ENCODE measurements at places on chromosomes 12 and 14. TPM values are rescaled to one million over a fixed set of nuclear protein-coding genes. Genes with fewer than 3 reads are reported as not detected.

DNA sequence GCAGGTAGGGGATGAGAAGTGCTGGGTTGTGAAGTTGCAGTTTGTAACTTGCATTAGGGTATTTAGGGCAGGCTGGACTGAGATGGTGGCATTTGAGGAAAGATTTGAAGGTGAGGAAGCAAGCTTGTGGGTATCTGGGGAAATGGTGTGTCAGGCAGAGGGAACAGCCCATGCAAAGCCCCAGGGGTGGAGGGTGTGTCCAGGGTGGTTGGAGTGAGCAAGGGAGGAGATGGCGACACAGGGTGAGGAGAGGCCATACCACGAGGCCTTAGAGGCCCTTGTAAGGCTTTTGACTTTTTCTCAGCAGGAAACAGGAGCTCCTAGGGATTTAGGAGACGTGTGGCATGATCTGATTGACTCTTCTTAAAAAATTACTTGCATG is 136.9 kb downstream of the NUAK1 start:
- DNase-seq = no peak
- no peaks in the 10 kb centered on the region for H3K36me3 ChIP-seq
- no peak overlapping the region for H3K27ac ChIP-seq
- no peak overlapping the region for H3K4me3 ChIP-seq
- H3K4me1 ChIP-seq = no peaks in the 10 kb centered on the region

PLA2G1B gene
- total RNA-seq = not detected

GRCh38 chr14:34937442-34937841 is 45.4 kb upstream of the SRP54 start:
- H3K4me1 ChIP-seq = no peaks in the 10 kb centered on the region
- no peak overlapping the region for H3K27ac ChIP-seq
- DNase-seq = no peak
- H3K27me3 ChIP-seq = no peaks in the 10 kb centered on the region
- H3K4me3 ChIP-seq = no peak overlapping the region

DNA sequence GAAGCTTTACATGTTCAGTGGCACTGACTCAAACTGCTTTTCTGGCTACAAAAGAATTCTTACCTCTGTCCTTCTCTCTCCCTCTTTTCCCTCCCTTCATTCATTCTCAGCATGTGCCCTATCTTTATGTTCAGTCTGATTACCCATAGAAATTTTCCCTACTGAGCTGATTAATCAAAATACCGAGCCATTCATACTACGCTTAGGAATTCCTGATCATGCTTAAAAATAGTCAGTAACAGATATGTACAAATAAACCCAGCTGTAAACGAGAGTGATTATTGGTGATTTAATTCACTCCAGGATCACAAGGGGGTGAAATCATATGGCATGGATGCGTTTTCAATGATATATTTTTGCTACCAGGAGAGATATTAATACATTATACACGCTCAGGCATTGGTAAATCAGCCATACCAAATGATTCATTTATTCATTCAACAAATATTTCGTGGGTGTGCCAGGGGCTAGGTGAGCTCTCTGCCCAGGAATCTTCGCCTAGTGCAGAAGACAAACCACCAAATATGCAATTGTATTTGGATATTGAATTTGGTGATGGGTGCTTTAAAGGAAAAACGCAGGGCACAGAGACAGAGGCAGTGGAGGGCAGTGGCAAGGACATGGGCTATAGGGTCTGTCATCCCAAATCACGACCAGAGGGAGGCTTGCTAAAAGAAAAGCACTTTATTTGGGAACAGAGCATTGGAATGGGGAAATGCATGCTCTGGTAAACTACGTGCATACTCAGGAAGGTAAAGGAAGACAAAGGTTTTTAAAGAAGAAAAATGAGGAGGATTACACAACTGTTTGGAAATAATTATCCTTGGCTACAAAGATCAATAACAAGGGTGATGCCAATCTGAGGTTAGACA is 13.9 kb upstream of the VRK1 start:
- H3K36me3 ChIP-seq = no peaks in the 10 kb centered on the region
- H3K27me3 ChIP-seq = no peaks in the 10 kb centered on the region
- no peak for DNase-seq
- H3K4me1 ChIP-seq = no peaks in the 10 kb centered on the region

- no peaks in the 10 kb centered on the region for H3K27me3 ChIP-seq
- H3K36me3 ChIP-seq = no peaks in the 10 kb centered on the region
- peak overlapping the region; percentile 43 for H3K27ac ChIP-seq
- H3K4me3 ChIP-seq = peak overlapping the region; percentile 34
- peaks cover 13% of the 10 kb centered on the region for H3K4me1 ChIP-seq
- no peak for DNase-seq
These were observed 429 bp upstream of the PLEKHA5 start for GRCh38 chr12:19129122-19129485.

DNA sequence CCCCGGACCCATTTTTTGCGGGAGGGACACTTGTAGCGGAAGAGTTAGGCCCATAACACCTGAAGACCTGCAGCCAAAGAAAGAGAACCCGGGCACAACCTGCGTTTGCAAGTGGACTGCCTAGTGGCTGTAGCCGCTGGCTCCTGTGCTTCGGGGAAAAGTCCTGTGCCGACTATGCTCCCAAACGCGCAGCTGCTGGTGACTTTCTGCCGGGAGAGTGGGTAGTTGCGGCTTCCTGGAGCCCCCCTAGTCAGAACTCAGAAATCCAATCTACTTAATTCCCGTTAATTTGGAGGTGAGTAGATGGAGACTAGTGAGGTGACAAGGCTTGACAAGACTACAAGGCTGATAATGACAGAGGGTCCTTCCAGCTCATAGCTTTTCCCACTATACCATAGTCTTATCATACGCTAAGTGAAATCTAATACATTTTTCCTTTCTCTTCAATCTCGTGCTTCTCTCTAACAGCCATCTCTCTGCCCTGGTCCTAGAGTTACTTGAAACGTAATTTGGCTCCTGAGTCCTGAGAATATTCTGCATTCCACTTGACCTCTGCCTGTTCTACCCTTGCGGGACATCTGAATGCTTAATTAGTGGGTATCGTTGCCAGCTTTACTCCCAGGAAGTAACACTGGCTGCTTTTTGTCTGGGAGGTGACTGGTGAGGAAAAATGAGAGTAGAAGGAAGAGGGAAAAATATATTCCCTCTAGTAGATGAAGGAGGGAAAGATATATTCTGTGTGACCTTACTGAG is 556 bp downstream of the MTHFD1 start:
- peak overlapping the region; percentile 84 for H3K4me3 ChIP-seq
- H3K36me3 ChIP-seq = peaks cover 15% of the 10 kb centered on the region
- peak overlapping the region; percentile 85 for H3K27ac ChIP-seq
- H3K4me1 ChIP-seq = no peaks in the 10 kb centered on the region

All from tibial nerve (tissue), 4 donors.